ENCODE measurements at places on chromosomes 5 and 9.

DNA sequence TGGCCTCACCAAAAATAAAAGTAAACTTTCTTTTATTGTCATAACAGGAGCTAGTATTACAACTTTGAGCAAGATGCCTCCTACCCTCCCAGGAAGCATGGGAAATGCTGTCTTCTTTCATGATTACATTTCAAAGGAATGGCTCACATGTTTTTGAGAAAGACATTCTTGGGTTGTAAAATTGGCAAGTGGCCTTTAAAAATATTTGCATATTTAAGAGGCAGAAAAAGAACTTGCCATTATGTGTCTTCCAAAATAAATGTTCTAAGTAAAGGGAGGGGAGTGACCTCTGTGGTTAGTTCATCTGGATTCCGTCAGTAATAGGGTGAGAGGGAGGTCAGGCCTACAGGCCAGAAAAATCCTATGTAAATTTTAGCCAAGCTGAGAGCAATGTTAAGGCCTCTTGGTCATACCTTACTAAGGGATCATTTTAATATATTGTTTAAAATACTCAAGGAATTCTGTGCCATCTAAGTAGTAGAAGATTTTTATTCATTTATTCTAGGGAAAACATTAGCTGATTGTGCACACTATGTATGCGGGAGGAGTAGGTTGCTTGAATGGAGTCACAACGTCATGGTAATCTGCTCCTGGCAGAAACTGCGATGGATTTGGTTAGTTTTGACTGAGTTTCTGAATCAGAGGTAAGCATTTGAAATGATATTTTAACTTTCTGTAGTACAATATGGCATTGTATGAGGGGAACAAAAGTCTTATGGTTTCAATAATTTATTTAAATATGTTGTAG is 1485.7 kb upstream of the CDH9 start:
- no peak for DNase-seq

DNA sequence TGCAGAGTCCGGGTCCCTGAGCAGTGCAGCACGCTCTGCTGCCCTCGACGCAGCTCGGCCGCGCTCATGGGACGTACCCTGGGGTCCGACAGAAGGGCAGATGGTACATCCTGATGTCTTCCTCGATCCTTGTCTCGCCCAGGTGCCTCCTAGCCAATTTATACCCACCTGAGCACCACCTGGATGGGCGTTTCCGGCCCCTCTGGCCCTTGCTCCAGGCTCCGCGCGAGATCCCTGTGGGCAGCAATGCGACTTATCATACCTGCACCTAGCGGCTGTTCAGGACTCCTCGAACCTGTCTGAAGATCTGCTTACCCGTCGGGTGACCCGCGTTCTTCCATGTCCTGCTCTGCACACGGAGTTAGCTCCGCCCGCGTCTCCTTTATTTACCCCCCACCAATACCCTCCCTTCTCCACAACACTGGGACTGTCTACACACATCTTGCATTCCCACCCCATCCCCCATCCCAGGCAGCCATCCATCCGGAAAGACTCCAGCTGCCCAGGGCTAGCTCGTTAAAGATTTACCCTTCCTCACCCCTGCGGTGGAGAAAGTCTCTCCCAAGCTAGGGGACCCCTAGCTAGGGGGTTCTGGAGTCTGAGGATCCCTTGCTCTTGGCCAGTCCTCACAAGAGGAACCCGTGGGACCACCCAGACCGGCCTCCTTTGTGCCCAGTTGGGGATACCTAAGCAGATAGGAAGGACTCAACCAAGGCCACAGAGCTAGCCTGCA is at the start of gene KIF12:
TSS of gene KIF12 (minus strand) at position 357 of the 733 bp plus-strand sequence. CDS start at position 341, 16 bp downstream.
- DNase-seq = no peak

- no peak for DNase-seq
These were observed at the start of gene PCDHB1 for GRCh38 chr5:141050622-141051520. TSS of gene PCDHB1 (plus strand) at chr5:141051374. CDS start at chr5:141051471, 97 bp downstream.

GRCh38 chr9:4716163-4716562 is 24.8 kb downstream of the AK3 start:
- no peak for DNase-seq

DNA sequence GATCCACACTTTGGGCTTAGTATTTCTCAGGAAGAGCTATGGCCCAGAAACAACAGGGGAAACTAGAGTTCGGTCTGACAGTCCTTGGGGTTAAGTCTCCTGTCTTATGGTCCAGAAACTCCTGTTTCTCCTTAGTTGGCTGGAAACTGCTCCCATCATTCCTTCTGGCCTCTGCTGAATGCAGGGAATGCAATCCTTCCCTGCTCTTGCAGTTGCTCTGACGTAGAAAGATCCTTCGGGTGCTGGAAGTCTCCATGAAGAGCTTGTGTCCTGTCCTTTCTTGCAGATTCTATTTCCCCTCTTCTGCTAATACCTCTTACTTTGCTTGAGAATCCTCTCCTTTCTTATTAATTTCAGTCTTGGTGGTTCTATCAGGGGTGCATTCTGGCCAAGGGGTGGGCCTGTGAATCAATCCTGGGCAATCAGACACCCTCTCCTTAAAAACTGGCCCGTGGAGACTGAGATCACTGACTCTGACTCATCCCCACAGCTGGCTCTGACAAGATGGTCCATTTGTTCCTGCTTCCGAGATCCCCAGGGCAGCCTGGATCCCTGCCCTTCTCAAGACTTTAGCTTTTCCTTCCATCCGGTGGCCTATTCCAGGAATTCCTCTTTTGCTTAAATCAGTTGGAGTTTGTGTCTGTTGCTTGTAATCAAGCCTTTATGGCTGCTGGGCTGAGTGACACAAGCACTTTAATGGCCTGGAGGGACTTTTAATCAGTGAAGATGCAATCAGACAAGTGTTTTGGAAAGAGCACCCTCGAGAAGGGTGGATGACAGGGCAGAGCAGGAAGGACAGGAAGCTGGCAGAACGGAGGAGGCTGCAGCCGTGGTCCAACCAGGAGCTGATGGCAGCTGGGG is 23.7 kb downstream of the PTGS1 start:
- no peak for DNase-seq

- DNase-seq = no peak
These were observed 377.7 kb upstream of the IRX1 start for GRCh38 chr5:3217771-3218495.

DNA sequence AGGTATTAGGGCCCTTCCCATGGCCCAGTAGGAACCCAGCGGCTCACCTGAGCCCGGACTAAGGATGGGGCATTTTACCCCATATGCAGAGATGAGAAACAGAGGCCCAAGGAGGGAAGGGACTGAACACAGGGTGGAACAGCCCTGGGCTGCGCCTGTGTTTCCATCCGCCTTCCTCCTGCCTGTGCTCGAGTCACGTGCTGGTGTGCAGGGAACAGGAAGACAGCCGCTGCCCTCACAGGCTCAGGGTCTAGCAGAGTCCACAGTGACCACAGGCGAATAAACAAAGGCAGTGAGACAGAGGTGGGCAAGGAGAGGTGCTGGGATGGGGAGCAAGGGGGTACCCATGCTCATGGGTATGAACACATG is 129.4 kb downstream of the C9orf50 start:
- DNase-seq = no peak

GRCh38 chr9:123556464-123557435 is 200.8 kb downstream of the CRB2 start:
- no peak for DNase-seq

DNA sequence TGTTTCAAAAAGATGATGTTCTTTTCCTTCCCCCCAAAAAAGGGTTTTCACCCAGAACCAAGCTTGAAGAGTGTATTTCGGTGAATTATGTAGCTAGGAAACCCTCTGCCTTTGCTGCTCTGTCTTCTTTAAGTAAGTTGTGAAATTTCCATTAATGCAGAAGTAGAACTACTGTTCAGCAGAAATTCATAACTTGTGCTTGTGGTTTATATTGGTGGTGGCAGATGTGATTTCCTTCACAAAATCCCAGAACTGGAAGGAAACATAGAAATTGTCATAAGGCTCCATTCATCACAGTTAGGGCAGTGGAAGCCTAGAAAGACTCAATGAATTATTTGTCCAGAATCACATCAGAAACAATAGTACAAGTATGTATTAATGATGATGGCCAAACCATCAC is 42.1 kb upstream of the DAB2 start:
- DNase-seq = no peak

DNA sequence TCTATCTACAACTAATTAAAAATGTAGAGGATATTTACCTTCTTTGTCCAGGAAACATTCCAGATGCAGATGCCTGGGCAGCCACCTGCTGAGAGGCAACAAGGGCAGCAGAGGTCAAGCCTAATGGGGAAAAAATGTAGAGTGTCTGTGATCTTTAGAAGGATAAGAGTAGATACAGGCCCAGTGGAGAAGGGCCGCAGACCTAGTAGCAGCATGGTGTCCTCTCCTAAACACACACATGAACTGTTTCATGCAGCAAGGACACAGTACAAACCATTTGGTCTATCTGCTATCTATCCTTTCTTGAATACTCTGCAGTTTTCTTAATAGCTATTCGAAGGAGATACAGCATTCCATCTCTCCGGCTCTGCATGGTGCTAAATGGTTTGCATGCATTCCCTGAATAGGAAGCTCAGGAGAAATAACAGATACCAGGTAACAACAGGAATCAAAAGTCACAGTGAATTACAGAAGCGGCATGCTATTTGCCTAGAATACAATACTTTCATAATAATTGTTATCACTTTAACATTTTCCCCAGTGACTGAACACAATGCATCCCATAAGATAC is 107.3 kb downstream of the ZNF608 start:
- DNase-seq = no peak

DNA sequence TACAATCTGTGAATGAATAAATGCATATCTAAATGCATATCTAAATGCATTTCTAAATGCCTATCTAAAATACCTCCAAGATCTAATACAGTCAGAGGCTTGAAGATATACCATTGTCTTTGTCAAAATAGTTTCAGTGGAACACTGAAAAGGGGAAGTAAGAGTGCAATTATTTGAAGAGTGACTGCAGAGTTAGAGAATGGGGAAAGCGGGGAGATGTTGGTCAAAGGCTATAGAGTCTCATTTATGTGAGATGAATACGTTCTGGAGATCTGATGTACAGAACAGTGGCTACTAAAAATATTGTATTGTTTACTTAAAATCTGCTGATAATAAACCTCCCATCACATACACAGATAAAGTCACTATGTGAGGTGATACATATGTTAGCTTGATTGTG is 1126.2 kb upstream of the CDH9 start:
- DNase-seq = no peak

DNA sequence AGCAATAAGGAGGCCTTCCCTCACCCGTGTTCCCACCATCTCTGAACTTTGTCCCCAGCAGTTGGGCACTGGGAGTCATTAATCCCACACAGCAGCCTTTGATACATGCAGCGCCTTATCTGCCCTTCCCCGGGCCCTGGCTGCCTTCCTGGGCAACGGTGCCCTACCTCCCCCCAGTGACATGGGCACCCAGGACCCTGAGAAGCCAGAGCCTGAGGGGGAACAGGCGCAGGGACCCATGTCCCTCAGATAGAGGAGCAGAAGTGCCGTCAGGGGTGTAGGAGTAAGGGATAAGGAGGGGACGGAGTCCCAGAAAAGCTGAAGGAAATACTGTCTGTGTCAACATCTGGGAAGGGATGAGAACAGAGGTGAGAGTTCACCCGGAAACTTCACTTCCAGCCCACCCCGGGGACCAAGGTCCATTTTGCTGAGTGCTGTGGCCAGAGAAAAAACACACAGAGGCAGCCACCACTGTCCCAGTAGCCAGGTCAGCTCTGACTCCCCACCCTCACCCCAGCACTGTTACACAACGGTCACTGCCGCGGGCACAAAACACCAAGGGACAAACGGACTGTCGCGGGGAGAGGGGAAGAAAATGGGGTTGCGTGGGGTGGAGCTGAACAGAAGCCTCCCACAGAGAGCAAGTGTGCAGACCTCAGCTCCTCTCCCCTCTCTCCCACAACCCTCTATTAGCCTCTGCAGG is 3.8 kb downstream of the PCDH1 start:
- no peak for DNase-seq

DNA sequence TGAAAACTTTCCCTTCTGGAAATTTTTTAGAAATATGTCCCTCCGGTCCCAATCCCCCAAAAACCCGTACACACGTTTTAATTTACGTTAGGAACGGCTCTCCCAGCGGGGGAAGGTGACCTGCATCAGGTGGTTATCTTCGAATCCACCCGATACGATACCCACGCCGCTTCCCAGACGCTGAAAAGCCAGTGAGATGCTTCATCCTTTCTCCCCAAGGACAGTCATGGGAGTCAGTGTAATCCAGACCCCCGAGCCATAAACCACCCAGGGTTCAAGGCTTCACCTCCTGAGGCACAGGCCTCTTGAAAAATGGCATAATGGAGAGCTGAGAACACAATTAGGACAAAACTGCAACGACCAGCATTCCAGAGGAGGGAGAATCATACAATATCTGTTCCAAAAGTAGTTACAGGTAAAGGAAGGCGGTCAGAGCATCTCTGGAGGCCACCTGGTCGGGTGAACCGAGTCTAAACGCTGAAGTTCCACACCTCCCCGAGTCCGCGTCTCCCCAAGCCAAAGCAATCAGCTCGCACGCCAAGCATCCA is 857 bp downstream of the FAM169A start:
- DNase-seq = no peak

DNA sequence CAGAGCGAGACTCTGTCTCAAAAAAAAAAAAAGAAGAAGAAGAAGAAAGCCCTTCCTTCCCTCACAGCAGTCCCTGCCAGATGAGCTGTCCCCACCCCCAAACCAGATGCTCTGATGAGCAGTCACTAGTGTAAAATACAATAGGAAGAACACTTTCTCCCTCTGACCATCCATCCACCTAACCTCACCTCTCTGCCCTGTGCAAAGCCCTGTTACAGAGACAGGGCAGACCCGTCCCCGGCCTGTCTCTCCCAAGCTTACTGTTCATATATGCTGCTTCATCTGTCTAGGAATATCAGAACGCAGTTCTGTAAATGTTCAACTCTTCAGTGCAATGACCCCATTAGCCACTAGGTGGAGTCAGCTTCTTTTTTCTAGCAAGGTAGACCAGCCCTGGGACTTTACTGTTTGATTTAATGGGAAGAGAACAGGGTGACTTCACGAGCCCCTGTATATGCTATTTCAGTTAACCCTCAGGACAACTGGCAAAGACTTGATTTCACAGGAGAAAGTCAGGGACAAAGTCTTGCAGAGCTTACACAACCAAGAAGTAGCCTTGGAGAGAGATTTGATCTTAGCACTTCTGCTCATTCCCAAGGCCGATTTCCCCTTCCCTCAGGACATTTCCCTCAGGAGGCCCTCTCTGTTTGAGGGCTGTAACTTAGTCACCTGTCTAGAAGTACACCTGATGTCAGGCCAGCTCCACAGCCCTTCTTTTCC is 14.9 kb upstream of the FGFR4 start:
- peak; percentile 37 for DNase-seq

DNA sequence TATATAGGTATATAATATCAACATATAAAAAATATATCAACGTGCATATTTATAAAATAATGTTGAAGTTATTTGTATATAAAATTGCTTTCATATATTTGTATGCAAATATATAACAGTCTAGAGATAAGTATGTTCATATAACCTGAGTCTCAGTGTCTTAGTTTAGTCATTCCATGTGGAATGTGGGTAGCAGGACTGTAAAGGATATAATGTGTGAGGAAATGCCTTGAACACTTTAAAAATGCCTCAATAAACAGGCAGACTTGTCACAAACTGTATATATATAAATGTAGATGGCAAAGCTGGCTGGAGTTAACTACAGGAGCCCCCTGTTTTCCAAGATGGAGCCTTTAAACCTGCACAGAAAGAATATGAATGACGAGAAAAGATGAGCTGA is 48.4 kb downstream of the CCDC125 start:
- DNase-seq = no peak

GRCh38 chr5:37501152-37501551 is 122.0 kb downstream of the WDR70 start:
- DNase-seq = no peak

- DNase-seq = no peak
These were observed 30.4 kb upstream of the NOTCH1 start for GRCh38 chr9:136576269-136576626.
